ENCODE measurements at places on chromosomes 3 and 15.

GRCh38 chr3:133662278-133662651, 524 bp upstream of the TOPBP1 start:
- DNase-seq, result peak; percentile 45

- peak; percentile 31 for DNase-seq
Observed at GRCh38 chr3:124351430-124352148, 359.7 kb upstream of the ROPN1 start.

- DNase-seq, result no peak
Observed at GRCh38 chr3:171231361-171231760, 204.8 kb upstream of the SLC2A2 start.

GRCh38 chr15:53591041-53591440, 168.4 kb downstream of the WDR72 start:
- DNase-seq, result no peak

GRCh38 chr3:45792036-45792435, 4.3 kb downstream of the SLC6A20 start:
- DNase-seq, result no peak

- DNase-seq, result no peak
Observed at GRCh38 chr15:69590932-69591524, 138.4 kb downstream of the RPLP1 start.

- DNase-seq, result no peak
Observed at GRCh38 chr15:89352476-89352875, 17.9 kb upstream of the POLG start.

- no peak for DNase-seq
Observed at GRCh38 chr3:186845756-186846155, 3.2 kb downstream of the ADIPOQ start.

DNA sequence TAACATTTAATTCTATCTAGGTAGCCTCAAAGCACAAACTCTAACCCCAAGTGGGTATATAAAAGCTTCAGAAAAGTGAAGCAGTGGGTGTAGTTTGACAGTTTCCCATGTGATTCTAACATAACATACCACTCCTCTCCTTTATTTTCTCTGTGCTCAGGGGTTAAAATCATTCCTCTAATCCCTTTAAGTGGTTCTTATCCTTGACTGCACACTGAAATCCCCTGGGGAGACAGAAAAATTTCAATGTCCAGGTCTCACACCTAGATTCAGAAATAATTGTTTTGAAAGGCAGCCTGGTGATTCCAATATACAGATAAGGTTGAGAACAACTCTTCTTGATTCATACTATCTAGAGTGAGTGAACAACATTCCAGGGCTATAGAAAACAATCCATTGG, 986.4 kb downstream of the ROBO1 start:
- DNase-seq, result no peak

DNA sequence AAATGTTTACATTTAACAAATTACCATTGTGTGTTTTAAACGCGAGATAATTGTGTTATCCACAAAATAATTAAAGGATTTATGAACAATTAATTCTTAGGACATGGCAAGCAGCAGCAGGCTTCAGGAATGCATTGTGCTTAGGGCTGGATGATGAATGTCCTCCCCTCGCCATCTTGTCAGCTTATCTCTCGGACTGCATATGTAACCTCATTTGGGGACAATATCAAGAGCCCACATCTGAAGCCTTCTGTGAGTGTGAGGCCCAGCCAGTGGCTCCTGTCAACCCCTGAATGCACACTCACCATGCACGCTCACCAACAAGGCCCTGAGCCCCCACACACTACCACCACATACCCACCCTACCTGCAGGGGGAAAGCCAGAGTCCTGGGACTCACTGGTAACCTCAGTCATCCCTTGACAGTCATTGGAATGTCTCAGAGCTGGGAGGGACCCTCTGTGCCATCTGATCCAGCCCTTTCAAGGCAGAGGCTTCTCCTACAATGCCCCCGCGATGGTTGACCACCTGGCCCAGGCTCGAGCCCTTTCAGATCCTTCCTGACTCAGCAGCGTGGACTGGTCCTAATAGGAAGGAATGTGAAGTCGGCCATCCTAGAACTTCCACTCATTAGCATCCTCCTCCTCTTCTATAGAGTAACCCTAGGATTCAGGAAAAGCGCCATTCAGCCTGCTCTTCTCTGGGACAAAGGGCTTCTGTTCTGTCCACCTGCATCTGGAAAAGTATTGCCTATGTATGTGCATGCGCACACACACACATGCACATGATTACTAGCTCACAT, 38.2 kb downstream of the MRPL46 start:
- DNase-seq, result no peak

- DNase-seq, result no peak
Observed at GRCh38 chr15:54029081-54029480, 50.8 kb downstream of the UNC13C start.

- DNase-seq, result no peak
Observed at GRCh38 chr15:38190501-38190900, 62.1 kb upstream of the SPRED1 start.

DNA sequence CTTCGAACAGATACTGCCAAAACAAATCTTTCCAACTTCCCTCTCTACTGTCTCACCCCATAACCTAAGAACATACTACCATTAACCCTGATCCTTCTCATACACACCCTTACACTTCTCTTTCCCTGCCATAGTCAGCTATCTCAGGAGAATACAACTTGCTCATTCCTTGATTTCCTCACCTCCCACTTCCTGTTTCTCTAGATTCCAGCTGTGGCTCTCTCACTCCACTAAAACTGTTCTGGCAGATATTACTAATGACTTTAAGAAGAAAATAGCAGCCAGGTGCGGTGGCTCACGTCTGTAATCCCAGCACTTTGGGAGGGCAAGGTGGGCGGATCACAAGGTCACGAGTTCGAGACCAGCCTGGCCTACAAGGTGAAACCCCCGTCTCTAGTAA, 4.6 kb downstream of the LSG1 start:
- DNase-seq, result no peak

DNA sequence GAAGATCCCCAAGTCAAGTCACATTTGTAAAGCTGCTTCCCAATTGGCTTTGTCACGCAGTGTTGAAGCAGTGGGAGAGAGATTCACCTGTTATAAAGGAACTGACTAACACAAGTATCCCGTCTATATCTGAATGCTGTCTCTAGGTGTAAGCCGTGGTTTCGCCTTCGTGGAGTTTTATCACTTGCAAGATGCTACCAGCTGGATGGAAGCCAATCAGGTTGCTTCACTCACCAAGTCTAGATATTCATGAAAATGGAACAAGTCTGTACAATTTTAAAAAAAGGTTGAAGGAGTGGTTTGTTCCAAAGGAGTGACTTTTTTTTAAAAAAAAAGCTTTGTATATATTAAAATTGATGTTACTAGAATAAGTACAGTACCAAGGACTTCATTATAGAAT, 11.7 kb downstream of the RBM5 start:
- no peak for DNase-seq

DNA sequence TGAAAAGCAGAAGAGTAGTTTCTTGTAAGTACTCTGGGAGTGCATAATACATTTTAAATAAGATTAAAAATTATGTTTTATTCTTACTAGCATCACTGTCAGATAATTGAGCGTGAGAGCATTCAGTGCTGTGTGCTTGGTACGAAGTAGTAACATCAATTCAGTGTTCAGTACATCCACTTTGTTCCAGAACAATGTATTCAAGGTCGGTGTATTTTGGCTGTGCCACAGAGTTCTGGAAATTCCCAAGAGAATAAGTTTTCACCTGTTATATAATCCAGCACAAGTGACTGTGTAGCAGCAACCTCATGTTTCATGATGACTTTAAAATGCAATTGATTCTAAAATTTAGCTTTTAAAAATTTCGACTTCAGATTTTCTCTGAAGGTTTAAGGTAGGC, 130.6 kb downstream of the IGF1R start:
- no peak for DNase-seq

- DNase-seq, result no peak
Observed at GRCh38 chr15:80779658-80780415, 667 bp downstream of the CEMIP start.

GRCh38 chr3:59566481-59566975, 516.7 kb upstream of the CFAP20DC start:
- peak; percentile 89 for DNase-seq

DNA sequence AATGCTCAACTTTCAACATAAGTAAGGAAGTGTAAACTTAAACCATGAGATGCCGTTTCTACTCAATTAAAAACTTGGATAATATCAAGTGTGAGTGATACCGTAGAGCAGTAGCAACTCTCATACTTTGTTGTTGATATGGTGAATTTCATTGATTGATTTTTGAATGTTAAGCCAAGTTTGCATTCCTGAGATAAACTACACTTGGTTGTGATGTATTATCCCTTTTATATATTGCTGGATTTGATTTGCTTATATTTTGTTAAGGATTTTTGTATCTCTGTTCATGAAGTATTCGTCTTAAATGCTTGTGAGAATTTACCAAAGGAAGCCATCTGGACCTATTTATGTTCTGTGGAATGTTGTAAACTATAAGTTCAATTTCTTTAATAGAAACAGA, 21.7 kb downstream of the SLMAP start:
- DNase-seq, result no peak

- DNase-seq, result no peak
Observed at GRCh38 chr3:79085171-79085570, 682.6 kb downstream of the ROBO1 start.

DNA sequence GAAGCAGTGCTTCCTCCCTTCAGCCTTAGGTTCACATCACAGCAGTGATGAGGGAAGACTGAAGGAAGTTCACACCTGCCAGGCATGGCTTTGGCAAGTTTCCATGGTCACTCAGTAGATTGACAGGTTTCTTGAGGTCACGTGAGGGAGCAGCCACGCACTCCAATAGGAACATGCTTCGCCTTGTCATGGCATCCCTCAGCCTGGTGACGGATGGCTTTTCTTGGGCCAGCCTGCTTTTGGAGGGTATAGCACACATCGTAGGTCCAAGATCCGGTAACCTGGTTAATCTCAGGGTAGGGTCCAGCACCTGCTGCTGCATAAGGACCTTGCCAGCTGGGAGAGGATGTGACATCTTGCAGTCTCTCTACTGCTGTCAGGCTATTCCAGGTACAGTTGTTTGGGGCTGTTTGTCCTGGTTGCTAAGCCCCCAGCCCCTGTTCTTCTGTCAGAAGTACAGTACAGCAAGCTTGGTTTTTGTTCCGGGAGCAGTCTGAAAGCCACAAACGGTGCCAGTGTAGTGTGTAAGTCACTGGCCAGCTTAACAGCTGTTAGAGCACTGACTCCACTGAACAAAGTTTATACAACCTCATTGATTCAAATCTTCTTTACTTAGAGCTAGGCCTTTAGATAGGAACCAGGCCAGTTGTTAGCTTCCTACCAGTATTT, 42.3 kb downstream of the PSMD6 start:
- DNase-seq, result no peak

DNA sequence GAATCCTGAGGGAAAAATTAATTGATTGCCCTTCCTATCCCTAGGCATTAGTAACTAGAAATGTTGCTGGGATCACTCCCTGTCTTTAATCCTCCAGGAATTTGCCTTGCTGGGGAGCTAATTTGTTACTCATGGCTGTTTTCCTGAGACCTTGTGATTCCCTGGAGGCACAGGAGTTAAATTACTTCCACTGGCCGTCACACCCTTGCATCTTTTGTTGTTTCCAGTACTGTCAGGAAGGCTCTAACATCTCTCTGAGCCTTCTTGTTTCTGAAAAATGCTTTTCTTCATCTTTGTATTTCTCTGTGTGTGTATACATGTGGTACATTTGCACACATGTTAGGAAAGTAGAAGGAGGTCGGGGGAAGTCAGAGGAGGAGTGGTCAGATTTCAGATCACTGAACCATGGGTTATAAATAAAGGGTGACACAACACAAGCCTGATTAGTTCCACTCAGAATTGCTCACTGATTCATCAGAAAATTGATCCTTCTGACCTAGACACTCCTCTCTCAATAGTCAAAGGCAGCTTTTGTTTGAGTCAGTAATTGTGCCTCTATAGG, 23.5 kb upstream of the LRRFIP2 start:
- no peak for DNase-seq

- no peak for DNase-seq
Observed at GRCh38 chr15:49315391-49315823, 107.6 kb upstream of the FGF7 start.

GRCh38 chr15:82048811-82049210, 3.0 kb upstream of the MEX3B start:
- no peak for DNase-seq

- no peak for DNase-seq
Observed at GRCh38 chr3:13790376-13791197, 89.3 kb downstream of the WNT7A start.

DNA sequence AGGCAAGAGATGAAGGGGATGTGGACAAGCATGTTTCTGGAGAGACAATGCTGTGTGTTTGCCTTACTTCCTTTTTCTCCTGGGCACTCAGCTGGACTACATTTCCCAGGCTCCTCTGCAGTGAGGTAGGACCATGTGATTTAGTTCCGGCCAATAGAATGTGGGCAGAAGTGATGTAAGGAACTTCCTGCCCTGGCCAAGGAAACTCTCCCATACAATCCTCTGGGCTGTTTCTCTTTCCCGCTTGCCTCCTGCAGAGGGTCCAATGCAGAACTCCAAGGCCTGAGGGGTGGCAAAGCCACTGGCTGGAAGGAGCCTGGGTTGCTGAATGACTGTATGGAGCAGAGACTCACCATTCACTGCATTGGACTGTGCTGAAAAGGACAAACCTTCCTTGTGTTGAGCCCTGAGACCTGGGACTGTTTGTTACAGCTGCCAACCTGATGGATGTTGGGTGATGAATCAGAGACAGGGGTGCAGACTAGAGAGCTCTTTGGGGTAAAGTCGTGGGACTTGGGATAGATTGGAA, 82.7 kb upstream of the SLC6A6 start:
- peak; percentile 61 for DNase-seq

DNA sequence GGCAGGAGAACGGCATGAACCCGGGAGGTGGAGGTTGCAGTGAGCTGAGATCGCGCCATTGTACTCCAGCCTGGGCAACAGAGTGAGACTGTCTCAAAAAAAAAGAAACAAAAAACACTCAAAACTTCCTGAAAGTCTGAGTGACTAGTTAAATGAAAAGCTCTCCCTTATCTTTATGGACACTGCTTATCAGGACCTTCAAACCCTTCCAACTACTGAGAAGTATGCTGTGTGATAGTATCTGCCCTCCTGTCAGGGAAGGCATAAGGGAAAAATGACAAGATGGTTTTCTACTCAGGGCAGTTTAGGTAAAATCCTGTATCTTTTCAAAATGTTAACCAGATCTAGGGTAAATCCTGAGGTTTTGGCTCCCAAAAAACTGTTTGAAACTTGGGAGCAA, 21.8 kb downstream of the EMC7 start:
- DNase-seq, result no peak

- no peak for DNase-seq
Observed at GRCh38 chr3:17399586-17399985, 342.8 kb downstream of the TBC1D5 start.

DNA sequence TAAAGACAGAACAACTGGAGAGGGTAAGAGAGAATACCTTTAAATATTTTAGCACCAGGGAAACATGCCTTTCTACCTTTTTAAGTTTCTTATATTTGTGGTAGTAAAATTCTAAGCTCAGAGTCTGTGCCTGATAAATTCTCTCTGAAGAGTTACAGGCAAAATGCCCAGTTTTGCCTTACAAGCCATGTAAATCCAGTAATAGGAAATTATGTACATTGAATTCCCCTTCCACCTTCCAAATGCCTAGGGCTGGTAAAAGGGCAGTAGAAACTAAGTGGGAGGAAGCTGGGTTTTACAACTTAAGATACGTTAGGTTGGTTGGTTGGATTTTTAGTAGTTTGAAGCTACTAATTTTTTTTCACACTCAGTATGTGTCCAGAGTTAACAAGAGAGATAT, 43.1 kb upstream of the TP63 start:
- DNase-seq, result no peak
